ENCODE measurements at places on chromosomes 1 and 21. TPM values are rescaled to one million over a fixed set of nuclear protein-coding genes. Genes with fewer than 3 reads are reported as not detected.

DNA sequence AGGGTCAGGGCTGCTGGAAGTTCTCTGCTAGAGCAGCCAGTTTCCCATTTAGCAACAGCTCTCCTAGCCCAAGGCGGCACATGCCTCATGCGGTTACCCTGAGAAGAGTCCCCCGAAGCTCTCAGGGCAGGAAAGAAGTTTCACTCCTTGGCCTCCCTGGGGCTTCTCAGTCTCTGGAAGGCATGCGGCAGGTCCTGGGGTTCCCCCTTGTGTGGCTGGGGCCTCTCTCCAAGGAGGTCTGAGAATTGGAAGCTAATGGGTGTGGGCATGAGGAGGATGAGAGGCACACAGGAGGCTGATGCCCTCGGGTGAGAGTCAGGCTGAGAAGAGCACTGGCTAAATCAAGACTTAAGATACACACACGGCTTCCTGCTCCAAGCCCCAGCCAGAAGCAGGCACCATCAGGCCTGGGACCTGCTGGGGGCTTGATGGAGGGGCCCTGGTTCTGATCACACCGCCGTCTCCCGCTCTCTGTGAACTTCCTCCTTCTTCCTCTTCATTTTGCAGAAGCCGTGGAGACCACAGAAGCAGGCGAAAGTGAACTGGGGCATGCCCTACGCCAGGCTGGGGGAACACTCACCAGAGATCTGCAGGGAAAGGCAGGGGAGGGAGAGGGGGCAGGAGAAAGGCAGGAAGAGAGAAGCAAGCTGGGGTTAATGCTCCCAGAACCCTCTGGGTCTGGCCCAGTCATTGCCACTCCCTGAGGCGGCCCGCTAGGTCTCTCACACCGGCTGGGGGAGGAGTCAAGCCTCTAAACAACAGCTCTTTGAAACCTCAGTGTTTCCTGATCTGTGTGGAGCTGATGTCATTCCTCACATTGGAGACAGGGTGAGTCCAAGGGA lies 15.1 kb downstream of the BLACAT1 start:
- no peak for DNase-seq

GRCh38 chr1:203539831-203540546 lies 46.0 kb downstream of the OPTC start:
- peak; percentile 58 for DNase-seq

Gene PLA2G2F
- not detected for total RNA-seq

GRCh38 chr1:65113298-65113697 lies 34.7 kb upstream of the AK4 start:
- no peak for DNase-seq

DNA sequence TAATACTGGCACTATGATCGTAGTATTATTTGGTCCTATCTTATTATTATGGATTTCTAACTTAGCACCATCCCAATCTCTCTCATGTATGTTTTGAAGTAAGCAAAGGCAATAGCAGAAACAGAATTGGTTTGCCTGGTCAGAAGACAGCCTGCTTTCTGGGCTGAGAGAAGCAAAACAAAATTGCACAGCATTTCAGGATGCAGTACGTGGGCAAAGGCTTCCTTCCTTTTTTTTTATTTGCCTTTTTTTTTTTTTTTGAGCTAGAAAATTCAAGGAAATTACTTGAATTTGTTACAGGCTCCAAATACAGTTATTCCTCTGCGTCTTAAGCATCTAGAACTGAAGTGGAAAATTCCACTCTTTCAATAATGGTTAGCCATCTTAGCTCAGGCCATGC lies 8.8 kb downstream of the CDA start:
- DNase-seq: no peak

DNA sequence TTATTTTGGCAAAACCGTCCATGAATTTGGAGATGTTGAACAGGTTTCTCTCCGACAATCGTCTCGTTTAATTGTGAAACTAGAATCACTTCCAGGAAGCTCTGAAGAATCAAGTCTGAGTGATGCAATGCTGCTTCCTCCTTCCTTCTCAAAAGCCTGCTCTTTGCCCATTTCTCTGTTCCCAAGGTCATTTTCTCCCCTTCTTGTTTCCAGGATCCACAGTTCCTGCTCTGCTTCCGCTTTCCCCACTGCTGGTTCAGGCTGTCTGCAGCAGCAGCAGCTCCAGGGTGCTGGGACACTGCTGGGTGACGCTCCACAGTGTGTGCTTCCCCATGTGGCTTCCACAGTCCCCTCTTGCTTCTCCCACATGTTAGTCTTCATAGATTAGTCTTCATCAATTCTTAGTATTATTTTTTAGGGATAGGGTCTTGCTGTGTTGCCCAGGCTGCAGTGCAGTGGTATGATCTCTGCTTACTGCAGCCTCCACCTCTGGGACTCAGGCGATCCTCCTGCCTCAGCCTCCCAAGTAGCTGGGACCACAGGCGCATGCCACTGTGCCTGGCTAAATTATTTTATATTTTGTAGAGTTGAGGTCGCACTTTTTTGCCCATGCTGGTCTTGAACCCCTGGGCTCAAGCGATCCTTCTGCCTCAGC lies 156.2 kb downstream of the DYRK1A start:
- no peak for DNase-seq

DNA sequence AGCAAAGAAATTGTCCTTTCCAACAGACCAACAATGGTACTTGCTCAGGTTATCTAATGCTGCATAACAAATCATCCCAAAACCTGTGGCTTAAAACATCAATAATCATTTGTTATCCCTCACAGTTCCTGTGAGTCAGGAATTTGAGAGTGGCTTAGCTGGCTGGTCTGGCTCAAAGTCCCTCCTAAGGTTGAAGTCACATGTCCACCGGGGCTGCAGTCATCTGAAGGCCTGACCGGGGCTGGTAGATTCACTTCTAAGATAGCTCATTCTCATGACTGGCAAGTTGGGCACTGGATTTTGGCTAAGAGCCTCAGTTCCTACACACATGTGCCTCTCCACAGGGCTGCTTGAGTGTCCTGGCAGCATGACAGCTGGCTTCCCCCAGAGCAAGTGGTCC lies 16.9 kb downstream of the ERI3 start:
- no peak for DNase-seq

DNA sequence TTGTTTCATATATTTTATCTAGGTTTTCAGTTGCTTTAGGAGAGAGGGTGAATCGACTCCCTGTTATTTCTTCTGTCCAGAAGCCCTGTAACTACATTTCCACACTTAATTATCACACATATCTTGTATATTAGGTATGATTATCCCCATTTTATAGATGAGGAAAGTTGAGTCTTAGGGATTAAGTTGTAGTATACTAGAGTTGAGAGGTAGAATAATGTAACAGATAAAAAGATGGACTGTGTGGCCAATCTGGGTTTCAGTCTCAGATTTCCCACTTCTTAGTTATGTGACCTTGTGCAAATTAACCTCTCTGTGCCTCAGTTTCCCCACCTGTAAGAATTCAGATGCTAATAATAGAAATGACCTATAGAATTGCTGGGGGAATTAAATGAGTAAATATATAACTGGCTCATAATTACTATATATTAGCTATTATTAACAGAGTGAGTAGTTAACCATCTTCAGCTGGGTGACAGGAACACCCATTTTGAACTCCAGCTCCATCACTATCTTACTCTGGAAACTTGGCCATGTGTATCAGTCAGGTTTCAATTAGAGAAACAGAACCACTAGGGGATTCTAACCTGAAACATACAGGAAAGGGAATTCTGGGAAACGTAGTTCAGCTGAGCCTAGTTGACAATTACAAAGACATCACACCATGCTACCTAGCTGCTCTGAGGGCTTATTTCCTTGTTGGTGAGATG lies 20.4 kb upstream of the FOXO6 start:
- DNase-seq: no peak

GRCh38 chr1:199073166-199073565 lies 434.3 kb downstream of the PTPRC start:
- no peak for DNase-seq

GRCh38 chr1:161824618-161825017 lies 58.5 kb downstream of the ATF6 start:
- no peak for DNase-seq

GRCh38 chr1:247210062-247210375 lies 38.2 kb upstream of the ZNF124 start:
- DNase-seq: peak; percentile 23

DNA sequence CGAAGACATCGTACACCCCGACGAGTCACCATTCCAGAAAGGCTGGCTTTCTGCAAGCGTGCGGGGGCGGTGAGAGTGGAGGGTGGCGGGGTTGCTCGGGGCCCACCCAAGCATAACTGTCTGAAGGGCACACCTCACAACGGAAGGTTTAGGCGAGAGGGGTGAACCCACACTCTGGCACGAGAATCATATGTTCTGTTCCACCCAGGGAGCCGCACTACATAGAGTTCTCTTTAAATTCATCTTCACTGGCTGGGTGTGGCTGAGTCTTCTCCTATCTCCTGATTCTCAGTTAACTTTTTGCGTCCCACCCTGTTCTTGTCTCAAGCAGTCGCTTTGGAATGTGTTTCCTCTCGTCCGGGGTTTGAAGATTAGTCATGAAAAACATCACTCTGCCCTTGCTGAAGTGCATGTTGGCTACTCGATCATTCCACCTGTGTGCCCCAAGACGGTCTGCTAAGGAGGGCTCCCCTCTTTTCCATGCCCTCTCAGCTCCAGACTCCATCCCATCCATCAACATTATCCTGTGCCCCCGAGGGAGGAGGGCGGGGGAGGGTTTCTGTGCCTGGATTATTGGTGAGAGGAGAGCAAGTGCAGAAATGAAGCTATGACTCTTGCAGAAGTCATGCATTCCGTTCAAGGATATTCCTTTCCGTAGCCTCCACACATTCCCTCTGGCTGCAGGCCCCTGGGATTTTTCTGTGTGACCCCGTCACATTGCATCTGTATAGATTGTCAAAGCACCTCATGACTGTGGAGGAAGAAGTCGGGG lies 53.5 kb upstream of the CD34 start:
- peak; percentile 68 for DNase-seq

- no peak for DNase-seq
Measured at GRCh38 chr1:191074881-191075280, 597.2 kb upstream of the BRINP3 start.

DNA sequence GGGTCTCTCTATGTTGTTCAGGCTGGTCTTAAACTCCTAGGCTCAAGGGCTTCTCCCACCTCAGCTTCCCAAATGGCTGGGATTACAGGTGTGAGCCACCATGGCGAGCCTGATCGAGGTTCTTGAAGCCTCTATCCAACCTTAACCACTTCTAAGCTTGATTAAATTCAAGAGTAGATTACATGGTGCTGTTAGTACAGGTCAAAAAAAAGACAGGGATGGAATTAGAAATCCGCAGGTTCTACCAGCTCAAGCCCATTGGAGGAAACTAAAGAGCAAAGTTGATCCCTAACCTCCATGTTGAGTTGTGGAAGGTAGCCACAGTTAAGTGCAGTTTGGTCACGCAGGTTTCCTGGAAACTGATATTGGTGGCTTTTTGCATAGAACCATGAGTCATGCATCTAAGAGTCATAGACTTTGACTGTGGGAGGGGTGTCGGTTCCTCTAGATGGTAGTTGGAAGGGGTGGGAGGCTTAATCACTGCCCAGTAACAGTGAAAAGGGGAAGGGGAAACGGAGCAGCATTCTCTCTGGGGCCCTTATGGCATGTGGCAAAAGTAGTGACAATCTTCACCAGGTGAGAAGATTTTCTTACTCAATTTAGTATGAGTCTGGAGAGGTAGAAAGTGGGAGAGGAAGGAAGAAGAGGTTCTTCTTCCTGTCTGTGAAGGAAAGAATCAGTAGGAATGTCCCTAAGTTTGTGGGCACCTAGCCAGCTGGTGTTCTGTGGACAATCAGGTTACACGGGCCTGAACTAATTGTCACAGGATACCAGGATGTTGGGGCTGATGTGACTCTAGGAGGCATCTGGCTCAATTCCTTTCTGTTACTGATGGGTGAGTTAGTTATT lies 7.0 kb downstream of the CD53 start:
- DNase-seq: no peak

DNA sequence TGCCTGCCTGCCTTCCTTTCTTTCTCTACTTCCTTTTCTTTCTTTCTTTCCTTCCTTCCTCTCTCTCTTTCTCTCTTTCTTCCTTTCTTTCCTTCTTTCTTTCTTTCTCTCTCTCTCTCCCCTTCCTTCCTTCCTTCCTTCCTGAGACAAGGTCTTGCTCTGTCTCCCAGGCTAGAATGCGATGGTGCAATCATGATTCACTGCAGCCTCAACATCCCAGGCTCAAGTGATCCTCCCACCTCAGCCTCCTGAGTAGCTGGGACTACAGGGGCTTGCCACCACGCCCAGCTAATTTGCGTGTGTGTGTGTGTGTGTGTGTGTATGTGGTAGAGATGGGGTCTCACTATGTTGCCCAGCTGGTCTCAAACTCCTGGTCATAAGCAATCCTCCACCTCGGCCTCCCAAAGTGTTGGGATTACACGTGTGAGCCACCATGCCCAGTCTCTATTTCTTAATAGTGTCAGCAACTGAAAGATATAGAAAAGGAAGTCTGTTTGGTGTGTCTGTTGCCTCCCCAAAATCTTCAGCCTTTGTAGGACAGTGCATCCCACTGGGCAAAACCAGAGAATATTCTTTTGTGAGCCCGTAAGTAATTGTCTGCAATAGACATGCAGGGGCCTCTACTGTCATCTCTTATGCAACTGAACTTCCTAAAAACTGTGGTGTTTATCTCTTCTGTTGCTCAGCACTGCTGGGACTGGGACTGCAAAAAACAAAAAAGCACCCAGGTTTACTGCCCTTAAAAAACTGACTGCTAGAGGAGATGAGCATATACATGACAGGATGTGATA lies 20.9 kb upstream of the RAB4A start:
- DNase-seq: no peak

- no peak for DNase-seq
Measured at GRCh38 chr1:56413671-56414199, 165.6 kb downstream of the PLPP3 start.

DNA sequence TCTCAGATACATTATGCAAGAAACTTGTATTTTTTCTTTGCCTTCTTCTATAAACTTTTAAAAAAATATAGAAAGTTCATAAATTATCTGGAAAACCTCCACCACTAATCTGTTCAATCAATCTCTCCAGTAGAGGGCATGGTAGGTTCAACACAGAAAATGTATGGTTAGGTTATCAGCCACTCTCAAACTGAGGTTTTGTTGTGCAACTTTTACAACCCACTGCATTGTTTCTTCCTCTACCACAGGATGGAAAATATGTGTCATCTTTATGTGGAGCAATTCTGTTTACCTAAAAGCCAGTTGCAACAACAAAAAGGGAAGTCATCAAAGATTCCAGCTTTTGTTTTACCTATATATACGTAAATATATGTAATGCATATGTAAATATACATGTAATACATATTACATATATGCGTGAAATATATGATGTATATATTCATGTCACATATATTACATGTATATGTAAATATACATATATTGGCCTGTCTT lies 3.0 kb upstream of the RGS2 start:
- peak; percentile 97 for DNase-seq

Gene FAM78B
- total RNA-seq: 0.27 TPM

DNA sequence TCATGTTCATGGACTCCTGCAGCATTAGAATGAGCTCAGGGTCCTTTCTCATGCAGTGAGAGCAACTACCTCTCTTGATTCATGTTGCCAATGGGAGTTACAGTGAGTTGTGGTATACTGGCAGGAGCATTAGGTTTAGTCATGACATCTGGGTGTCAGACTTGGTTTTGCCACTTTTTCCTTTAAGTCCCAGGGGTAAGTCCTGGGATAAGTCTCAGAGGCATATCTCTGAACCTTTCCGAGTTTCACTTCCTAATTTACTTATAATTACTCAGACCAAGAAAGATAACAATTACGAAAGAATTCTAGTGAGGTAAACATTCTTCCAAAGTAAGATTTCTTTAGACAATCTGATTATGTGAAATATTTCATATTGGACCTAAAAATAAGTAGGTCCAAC lies 606.0 kb downstream of the SMYD3 start:
- DNase-seq: peak; percentile 34

- DNase-seq: no peak
Measured at GRCh38 chr1:21691739-21692138, 22.6 kb upstream of the RAP1GAP start.

Gene IL19
- not detected for total RNA-seq
